GDM1 (cell line): ENCODE measurements at places on chromosomes 13 and 19.

DNA sequence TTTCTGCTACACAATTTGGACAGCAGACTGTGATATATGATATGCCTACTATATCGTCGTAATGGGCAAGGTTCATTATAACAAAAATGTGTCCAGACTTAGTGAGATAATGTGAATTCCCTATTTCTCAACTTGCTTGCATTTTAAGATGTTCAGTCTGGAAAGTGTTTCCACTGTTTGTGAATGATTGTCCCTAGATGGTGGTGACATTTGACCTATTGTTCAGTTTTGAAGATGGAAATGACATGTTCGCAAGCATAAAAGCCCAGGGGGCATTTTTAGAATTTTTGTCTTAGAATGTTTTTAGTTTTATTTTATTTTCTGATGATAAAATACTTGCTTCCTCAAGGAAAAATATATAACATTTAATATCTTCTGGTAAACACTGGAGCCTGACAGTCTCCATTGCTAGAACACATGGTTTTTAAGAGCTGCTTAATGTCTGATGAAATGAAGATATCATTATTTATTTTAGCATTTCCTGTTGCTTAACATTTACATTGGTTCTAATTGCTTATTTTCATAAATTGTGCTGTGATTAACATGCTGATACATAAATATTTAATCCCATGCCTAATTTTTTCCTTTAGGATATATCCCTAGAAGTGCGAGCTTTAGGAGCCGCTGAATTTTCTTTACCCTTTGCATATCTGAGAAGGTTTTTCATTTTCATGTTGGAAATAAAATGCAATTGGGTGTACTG, 27.1 kb downstream of the MBNL2 start:
- no peak for DNase-seq

- DNase-seq, result no peak
Measured at GRCh38 chr13:105363261-105364190, 1171.9 kb downstream of the EFNB2 start.

GRCh38 chr19:28242317-28242927, 970.5 kb downstream of the UQCRFS1 start:
- no peak for DNase-seq

GRCh38 chr19:50944795-50945194, 8.0 kb downstream of the KLK5 start:
- no peak for DNase-seq

GRCh38 chr19:1985588-1986356, 29.7 kb downstream of the BTBD2 start:
- no peak for DNase-seq

- DNase-seq, result no peak
Measured at GRCh38 chr13:99969453-99969918, 2.1 kb downstream of the ZIC5 start.

DNA sequence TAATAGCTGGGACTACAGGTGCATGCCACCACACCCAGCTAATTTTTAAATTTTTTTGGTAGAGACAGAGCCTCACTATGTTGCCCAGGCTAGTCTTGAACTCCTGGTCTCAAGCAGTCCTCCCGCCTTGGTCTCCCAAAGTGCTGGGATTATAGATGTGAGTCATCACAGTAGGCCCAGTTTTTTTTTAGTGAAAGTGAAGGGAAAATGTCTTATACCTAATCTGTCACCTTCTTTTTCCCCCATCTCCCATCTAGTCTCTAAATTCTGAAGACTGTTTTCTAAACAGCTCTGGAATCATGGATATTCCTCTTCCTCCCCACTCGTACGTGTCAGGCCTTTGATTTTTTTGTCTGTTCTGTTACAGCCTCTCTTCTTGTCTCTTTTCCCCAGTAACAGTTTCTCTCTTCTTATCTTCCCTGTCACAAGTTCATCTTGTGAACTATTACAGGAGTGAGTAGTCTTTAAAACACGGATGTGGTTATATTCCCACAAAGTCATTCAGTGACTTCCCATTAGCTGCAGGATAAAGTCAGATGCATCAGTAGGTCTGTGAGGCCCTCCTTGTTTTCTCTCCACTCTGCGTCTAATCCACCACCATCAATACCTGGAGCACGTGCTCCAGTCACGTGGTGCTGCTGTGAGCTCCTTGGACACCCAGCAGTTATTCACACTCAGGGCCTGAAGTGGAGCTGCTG, 2.9 kb downstream of the CDC16 start:
- no peak for DNase-seq

DNA sequence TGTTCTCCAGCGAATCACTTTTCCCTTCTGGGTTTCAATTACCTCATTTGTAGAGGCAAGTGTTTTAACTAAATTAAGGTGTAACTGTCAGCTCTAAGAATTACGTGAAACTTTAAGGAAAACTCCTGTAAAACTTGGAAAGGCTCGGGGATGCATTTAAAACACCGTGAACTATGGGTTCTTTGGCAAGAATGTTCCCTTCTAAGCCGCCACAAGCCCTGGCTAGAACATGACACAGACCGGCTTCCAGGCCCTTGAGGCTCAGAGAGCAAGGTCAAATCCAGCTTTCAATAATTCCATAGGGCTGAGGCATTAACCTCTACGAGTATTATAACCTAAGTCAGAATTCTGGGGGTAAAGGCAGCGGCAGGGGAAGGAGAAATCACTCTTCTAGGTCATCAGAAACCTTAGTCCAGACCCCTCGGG, 685 bp downstream of the VWA8 start:
- no peak for DNase-seq

GRCh38 chr19:869245-870177, 10.0 kb downstream of the CFD start:
- no peak for DNase-seq

- DNase-seq, result no peak
Measured at GRCh38 chr13:101120007-101120406, 296.3 kb downstream of the NALCN start.

DNA sequence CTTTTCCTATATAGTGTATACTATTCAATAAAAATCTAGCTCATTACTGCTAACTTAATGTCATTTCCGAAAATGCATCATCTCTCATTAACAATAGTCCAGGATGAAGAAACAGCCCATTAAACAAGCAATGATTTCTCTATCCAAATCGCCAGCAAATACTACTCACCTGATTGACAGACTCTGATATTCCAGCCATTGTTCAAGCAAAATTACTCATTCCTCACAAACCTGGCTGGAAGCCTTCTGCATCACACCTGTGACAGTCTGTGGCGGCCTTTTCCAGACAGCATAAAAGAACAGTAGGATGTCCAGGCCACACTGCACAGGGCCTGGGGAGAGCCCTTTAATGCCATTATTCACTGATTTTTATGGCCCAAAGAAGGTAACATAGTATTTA, 115.9 kb downstream of the ABCC4 start:
- no peak for DNase-seq

DNA sequence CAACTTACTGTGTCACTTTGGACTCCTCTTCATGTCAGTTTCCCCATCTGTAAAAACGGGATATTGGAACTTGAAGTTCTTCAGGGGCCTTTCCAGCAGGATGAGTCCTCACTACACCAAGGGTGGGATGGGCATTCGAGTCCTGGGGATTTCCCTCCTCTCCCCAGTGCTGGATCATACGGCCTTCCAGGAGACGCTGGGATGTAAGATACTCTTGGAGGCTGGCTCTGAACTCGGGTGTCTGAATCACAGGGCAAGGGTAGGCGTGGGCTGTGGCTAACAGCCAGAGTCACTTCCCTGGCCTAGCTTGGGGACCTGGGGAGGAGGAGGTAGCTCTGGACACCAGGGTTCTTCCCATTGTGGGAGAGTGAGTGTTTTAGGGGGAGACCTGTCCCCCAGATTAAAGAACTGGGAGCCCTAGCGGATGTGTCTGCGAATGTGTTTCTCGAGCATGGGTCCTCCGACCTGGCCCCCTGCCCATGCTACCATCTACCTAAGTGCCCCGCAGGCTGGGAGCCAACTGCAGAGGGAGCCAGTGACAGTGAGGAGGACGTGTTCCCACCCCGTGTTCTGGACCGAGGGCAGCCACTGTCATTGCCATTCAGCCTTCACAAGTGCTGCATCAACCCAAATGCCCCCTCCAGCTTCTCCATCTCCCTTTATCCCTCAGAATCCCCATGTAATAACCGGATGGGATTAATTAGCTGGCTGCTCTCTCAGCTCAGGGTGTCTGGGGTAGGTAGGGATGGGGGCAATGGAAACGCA, 2.4 kb upstream of the CYTH2 start:
- DNase-seq, result no peak

GRCh38 chr19:2166741-2167738, 3.3 kb downstream of the DOT1L start:
- DNase-seq, result no peak

DNA sequence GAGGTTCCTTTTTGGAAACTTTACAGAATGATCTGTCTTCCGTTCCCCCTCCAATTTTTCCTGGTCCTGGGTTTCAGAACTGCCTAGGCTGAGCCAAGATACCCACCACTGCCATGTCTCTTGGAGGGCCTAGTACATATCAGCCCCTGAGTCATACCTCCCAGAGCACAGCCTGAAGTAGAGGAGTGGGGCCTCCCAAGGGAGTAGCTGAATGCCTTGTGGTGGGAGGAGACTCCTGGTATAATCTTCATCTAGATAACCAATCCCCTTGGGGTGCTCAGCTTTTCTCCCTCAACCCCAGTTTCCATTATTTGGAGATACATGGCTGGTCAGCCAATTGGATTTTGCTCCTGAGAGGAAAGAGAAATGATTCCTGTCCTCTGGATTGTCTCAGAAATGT, 30.3 kb downstream of the ZNF763 start:
- DNase-seq, result no peak

DNA sequence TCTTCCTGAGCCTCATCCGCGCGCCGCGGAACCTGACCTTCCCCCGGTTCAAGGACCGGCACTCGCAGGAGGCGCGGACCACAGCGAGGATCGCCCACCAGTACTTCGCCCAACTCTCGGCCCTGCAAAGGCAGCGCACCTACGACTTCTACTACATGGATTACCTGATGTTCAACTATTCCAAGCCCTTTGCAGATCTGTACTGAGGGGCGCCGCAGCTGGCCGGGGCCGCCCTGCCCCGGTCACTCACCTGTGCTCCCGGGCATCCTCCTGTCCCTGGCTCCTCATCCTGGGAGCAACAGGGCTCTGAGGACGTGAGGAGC, 23.9 kb upstream of the KCTD15 start:
- DNase-seq, result no peak

- DNase-seq, result no peak
Measured at GRCh38 chr13:35791184-35791851, 314.8 kb upstream of the MAB21L1 start.

- DNase-seq, result no peak
Measured at GRCh38 chr13:81171065-81171647, 830.2 kb upstream of the SPRY2 start.

DNA sequence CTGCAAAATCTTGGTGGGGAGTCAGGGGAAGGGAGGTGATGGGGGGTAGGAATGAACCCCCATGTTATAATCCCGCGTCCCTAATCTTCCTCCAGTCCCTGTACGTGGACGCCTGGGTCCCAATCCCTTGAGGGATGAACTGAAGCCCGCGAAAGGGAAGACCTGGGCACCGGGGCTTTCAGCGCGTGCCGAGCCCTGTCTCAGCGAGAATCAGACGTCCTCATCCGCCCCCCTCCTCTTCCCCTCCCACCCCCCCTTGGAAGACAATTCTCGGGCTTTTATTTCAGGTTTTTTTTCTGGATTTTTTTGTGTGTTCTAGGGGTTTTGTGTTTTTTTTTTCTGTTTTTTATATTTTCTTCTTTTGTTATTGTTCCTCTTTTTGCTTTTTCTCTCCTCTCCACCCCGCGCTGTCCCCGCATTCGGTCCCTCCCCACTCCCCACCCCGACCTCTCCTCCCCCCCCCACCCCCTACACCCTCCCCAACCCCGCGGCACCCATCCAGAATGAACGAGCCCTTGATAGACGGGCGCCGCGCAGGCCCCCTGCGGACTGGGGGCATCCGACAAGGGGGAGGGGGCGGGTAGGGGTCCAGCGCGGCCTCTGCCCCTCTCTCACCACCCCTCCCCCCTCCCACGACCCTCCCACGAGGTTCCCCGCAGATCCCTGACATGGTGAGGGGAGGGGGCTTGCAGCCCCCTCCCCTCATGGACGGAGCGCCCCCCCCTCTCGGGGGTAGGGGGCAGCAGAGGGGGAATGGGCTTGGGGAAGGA, 10.3 kb downstream of the C19orf81 start:
- no peak for DNase-seq

GRCh38 chr13:72565893-72566292, 161.5 kb downstream of the MZT1 start:
- DNase-seq, result no peak

GRCh38 chr13:57635541-57636085, 4.1 kb downstream of the PCDH17 start:
- DNase-seq, result no peak

- no peak for DNase-seq
Measured at GRCh38 chr19:57900311-57900710, 11.5 kb upstream of the ZNF814 start.

DNA sequence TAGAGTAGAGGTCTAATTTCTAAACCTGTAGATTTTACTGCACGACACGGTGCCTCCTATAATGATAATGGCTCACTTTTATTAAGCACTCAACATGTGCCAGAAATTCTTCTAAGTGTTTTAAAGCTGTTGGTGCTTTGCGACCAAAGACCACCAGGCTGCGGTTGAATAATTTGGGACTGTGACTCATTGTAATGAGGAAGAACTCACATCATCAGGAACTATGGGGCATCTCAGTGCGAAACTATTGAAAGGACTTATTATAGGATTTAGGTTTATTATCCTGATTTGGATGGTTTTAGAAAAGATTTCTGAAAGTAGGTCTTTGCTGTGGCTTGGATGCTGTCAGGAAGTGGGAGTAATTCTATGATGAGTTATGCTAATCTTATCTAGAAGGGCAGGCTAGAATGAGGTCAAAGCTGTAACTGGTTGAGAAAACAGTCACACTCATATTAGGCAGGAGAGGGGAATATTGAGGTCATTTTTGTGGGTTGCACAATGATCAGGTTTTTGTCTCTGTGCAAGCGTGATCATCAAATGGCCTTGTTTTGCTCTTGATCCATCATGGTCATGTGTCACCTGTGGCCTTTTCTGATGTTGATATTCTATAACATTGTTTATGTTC, 266.8 kb downstream of the PCDH20 start:
- no peak for DNase-seq

DNA sequence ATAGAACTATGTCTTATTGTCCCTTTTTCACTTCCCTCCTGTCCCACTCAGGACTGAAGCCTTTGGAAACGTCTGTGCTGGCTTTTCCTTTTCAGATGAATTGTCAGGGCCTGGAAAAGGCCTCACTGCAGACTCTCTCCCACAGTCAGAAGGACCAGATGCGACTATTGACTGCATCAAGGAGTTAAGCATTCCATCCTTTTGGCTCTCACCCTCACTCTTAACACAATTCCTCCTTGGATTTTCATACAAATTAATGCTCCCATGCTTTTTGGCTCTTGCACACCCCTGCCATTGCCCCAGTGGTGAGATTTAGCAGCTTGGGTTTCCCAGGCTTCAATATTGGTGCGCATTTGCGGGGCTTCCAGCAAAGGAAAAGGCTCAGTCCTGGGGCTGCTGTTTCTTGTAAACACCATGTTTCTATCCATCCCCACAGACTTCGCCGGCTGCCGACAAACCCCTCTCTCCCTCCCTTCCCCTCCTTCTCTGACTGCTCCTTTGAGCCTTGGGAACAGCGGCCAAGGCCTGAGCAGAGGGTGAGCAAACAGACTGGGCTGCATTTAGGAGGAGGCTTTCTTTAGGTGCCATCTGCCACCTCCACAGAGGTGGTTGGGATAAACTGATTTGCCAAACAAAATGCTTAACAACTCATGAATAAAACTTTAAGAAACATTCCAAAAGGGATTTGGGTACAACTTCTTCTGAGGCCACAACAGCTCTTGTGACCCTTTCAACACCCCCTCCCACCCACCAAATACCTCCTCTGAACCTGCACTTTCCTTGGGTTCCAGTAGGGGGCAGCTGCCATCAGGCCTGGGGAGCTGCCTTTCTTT, 48.6 kb upstream of the PCDH8 start:
- no peak for DNase-seq

- no peak for DNase-seq
Measured at GRCh38 chr19:39873385-39873784, 27.2 kb upstream of the FBL start.
